ENCODE measurements at places on chromosomes 6 and 20.
A peak's percentile ranks its signal among the peaks of the same experiment; 100 is the strongest.

- H3K27me3 ChIP-seq: peaks cover 8% of the 10 kb centered on the region
- peaks cover 8% of the 10 kb centered on the region for H3K4me1 ChIP-seq
- no peak for DNase-seq
Measured at GRCh38 chr20:57672953-57673575, 36.8 kb downstream of the PMEPA1 start.

- peaks cover 29% of the 10 kb centered on the region for H3K36me3 ChIP-seq
- peak overlapping the region; percentile 23 for H3K27ac ChIP-seq
- H3K4me3 ChIP-seq: no peak overlapping the region
- peaks cover 3% of the 10 kb centered on the region for H3K4me1 ChIP-seq
- no peaks in the 10 kb centered on the region for H3K27me3 ChIP-seq
- no peak for DNase-seq
Measured at GRCh38 chr6:21188505-21189223, 404.9 kb upstream of the SOX4 start.

GRCh38 chr6:11580686-11581405 is 43.3 kb downstream of the TMEM170B start:
- no peaks in the 10 kb centered on the region for H3K36me3 ChIP-seq
- DNase-seq: no peak
- no peak overlapping the region for H3K27ac ChIP-seq

- no peaks in the 10 kb centered on the region for H3K36me3 ChIP-seq
- H3K4me3 ChIP-seq: no peak overlapping the region
- peaks cover 30% of the 10 kb centered on the region for H3K27me3 ChIP-seq
- H3K4me1 ChIP-seq: no peaks in the 10 kb centered on the region
- no peak for DNase-seq
Measured at GRCh38 chr20:42945234-42945994, 244.3 kb downstream of the PTPRT start.

DNA sequence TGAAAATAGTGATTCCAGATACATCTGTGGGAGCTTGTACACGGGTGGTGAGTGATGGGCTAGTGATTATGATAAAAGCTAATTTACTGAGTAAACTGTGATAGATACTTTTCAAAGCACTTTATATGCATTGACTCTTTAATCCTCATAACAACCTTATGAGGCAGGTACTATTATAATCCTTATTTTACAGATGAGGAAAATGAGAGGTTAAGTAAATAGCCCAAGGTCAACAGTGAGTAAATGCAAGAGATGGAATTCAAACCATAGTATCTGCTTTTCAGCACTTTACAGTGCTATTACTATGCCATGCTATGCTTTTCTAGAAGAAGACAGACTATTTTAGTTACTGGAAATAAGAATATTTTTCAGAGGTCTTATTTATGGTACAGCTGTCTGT is 320.9 kb upstream of the CITED2 start:
- H3K4me1 ChIP-seq: no peaks in the 10 kb centered on the region
- no peak overlapping the region for H3K27ac ChIP-seq
- H3K4me3 ChIP-seq: no peak overlapping the region
- DNase-seq: no peak
- H3K27me3 ChIP-seq: peaks cover 11% of the 10 kb centered on the region

- DNase-seq: no peak
- no peak overlapping the region for H3K4me3 ChIP-seq
- peaks cover 4% of the 10 kb centered on the region for H3K27me3 ChIP-seq
- no peaks in the 10 kb centered on the region for H3K4me1 ChIP-seq
Measured at GRCh38 chr6:104987218-104987617, 30.3 kb downstream of the LIN28B start.

GRCh38 chr6:166515072-166515810 is 71.2 kb downstream of the RAMACL start:
- H3K4me1 ChIP-seq: peaks cover 9% of the 10 kb centered on the region
- peaks cover 4% of the 10 kb centered on the region for H3K27me3 ChIP-seq
- H3K36me3 ChIP-seq: no peaks in the 10 kb centered on the region
